ENCODE measurements at places on chromosomes 16 and 17.

DNA sequence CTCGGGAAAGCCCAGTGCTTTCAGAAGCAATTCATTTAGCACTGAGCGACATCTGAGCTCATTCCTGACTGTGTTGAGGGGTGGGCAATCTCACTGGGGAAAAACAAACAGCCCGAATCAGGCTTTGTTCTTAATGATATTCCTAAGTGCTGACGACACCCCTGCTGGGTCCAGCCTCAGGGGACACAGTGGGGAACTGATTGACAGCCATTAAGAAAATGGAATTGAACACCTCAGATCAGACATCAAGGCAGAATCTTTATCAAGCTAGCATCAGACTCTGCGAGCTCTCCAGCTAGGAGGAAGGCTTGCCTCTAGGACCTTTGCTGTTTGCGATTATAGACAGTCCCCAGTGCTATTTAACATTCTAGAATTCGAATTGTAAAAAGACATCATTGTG, 22.5 kb upstream of the LYRM9 start:
- no peak for DNase-seq

- no peak for DNase-seq
Measured at GRCh38 chr16:83660282-83660681, 147.5 kb upstream of the HSBP1 start.

DNA sequence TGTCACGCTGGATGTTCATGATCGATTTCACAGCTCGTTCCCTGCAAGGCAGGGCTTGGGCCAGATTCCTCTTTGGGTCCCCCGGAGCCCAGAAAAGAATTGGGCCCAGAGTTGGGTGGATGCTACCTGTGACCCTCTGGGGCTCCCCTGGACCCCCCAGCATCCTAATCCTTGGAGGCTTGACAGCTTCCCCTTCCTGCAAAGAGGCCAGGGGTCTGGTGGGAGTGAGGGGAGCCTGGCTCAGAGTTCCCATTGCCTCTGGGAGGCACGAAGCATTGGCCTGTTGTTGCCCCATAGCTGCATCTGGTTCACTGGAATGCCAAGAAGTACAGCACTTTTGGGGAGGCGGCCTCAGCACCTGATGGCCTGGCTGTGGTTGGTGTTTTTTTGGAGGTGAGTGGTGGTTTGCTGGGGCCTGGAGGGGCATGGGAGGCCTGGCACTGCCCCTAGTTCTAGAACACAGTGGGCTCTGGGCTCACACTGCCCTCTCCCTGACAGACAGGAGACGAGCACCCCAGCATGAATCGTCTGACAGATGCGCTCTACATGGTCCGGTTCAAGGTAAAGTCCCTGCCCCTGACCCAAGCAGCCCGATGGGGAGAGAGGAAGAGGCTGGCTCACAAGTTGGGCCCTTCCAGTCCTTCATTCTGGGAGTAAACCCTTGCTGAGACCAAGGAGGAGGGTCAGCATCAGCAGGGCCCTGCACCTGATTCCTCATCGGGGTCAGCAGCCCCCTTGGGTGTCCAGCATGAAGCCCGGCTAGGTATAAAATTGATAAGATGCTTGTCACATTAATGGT, 7.2 kb downstream of the CA7 start:
- no peak for DNase-seq

DNA sequence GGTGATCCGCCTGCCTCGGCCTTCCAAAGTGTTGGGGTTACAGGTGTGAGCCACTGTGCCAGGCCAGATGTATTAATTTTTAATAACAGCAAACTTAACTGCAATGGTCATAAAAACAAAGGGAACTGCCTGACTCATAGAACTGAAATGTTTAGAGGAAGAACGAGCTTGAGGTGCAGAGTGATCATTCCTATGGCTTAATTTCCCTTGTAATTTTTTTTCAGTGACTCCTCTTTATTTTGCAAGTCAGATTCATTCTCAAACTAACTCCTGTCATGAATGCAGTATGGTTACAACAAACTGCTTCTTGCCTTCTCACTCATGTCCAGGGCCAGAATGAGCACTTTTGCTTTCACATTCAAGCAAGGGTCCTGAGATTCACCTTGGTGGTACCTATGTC, 231.3 kb downstream of the HAPSTR1 start:
- no peak for DNase-seq

DNA sequence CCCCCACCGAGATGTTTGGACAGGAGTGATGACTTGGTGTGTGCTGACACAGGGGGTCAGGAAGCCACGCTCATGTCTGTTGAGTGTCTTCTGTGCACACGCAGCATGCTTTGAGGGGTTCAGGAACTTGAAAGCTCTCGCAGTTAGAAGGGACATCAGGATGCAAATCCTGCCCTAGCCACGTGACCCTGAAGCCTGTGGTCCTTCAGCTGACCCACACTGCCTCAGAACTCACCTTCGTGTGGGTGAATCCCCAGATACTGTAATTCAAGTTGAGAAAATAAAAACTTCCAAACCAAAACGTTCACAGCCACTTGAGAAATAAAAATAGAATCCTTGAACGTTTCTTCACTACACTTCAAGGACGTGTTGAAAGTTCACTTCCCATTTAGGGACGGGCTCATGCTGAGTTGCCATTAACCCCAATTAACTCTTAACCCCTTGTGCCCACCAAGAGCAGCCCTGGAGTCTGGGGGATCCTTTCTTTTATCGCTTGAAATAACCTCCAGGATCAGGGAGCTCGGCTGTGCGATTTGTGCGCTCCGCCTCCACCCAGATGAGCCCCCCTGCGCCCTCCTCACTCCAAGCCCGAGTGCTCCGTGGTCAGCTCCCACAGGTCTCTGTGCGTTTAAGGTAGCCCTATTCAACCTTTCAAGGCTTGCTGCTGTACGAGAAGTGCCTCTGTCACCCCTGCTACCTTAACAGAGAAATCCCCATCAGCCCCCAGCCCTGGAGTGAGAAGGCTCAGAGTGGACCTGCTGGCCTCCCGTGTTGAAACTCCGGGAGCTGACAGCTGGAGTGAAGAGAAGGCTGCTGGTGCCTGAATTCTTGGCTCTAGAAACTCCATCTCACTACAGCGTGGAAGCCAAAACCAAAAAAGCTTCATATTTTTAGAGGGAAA, 36.2 kb upstream of the NAT9 start:
- DNase-seq = no peak
